ENCODE measurements at places on chromosomes 4 and X.

DNA sequence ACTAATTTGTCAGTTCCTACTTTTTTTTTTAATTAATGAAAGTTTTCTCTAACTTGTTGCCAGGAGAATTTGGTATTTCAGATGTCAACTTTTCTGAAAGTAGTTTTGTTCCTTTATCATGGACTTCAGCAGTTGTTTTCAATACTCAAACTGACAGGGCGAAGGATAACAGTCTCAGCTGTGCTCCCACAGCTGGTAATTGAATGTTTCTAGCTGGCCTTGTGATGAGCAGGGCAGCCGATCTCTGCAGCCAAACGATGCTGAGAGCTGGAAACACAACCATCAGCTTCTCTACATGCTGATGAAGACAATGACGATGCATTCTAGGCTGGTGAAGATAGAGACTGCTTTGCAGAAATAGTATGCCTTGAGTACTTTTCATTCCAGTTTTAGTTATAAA is 130.0 kb upstream of the MAP9 start:
- H3K36me3 ChIP-seq = no peaks in the 10 kb centered on the region
- H3K27ac ChIP-seq = no peak overlapping the region
- H3K27me3 ChIP-seq = no peaks in the 10 kb centered on the region
- H3K4me3 ChIP-seq = no peak overlapping the region
- DNase-seq = no peak
- no peaks in the 10 kb centered on the region for H3K4me1 ChIP-seq

- DNase-seq = no peak
- H3K4me3 ChIP-seq = no peak overlapping the region
- no peaks in the 10 kb centered on the region for H3K4me1 ChIP-seq
- no peak overlapping the region for H3K27ac ChIP-seq
- no peaks in the 10 kb centered on the region for H3K36me3 ChIP-seq
Measured at GRCh38 chrX:10050481-10050880, 83.3 kb downstream of the CLDN34 start.

DNA sequence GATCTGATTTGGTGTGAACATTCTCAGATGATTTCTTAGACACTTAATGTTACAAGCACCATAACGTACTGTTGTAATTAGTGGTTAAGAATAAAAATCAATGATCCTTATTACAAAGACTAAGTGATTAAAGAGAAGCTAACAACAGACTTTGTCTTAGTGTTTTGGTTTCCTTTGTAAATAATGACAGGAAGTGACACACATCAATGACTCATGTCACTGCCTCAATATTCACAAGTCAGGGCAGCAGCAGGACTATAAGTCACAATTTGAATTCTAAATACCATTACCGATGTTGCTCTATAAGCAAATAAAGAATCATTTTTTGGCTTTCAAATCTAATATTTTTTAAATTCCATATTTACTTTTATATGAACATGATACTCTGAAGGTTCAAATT is 115.8 kb upstream of the FAT4 start:
- H3K4me3 ChIP-seq = no peak overlapping the region
- no peaks in the 10 kb centered on the region for H3K36me3 ChIP-seq
- DNase-seq = no peak
- no peaks in the 10 kb centered on the region for H3K27me3 ChIP-seq

GRCh38 chrX:100440006-100440405 is 29.9 kb upstream of the PCDH19 start:
- DNase-seq = no peak
- H3K27me3 ChIP-seq = no peaks in the 10 kb centered on the region
- H3K4me3 ChIP-seq = no peak overlapping the region
- no peak overlapping the region for H3K27ac ChIP-seq
- peaks cover 16% of the 10 kb centered on the region for H3K4me1 ChIP-seq

- H3K36me3 ChIP-seq = no peaks in the 10 kb centered on the region
- no peaks in the 10 kb centered on the region for H3K27me3 ChIP-seq
- no peak overlapping the region for H3K4me3 ChIP-seq
- no peak for DNase-seq
Measured at GRCh38 chrX:115462406-115462805, 98.6 kb upstream of the PLS3 start.

DNA sequence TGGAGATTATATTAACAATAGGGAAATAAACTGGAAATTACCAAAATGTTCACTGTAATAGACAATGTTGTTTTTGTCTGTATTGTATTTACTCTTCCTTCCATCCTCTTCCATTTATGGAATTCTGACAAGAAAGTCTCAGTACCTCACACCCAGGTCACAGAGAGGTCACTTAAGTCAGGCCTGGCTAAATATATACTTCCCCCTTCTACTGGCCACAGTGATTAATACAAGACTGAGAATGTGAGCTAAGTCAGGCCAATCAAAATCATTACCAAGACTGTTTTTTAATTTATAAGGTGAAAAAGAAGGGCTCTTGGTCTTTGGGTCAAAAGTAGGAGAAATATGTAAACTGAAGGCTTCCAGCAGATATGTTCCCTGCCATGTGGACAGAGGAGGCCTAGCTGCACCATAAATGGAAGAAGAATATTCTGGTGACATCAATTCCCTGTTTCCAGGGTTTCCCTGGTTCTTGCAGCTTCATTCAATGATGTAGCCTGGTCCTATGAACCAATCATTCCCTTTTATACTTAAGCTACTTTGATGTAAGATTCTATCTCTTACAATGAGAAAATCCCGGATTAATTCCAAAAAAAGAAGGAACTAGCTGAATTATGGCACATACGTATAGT is 64.3 kb downstream of the LRBA start:
- no peak overlapping the region for H3K27ac ChIP-seq
- H3K4me3 ChIP-seq = no peak overlapping the region
- H3K27me3 ChIP-seq = no peaks in the 10 kb centered on the region
- DNase-seq = no peak
- peaks cover 7% of the 10 kb centered on the region for H3K4me1 ChIP-seq

- H3K4me1 ChIP-seq = peaks cover 11% of the 10 kb centered on the region
- no peak for DNase-seq
- H3K4me3 ChIP-seq = no peak overlapping the region
- H3K27me3 ChIP-seq = no peaks in the 10 kb centered on the region
Measured at GRCh38 chrX:40420899-40421729, 159.7 kb upstream of the ATP6AP2 start.

GRCh38 chrX:20995829-20996228 is 378.4 kb upstream of the CNKSR2 start:
- no peak overlapping the region for H3K27ac ChIP-seq
- no peak overlapping the region for H3K4me3 ChIP-seq
- H3K27me3 ChIP-seq = no peaks in the 10 kb centered on the region
- no peaks in the 10 kb centered on the region for H3K36me3 ChIP-seq
- DNase-seq = no peak

GRCh38 chr4:1975880-1976279 is 32.9 kb downstream of the NELFA start:
- no peak overlapping the region for H3K4me3 ChIP-seq
- H3K36me3 ChIP-seq = peaks cover 41% of the 10 kb centered on the region
- DNase-seq = no peak
- H3K27ac ChIP-seq = no peak overlapping the region
- H3K27me3 ChIP-seq = no peaks in the 10 kb centered on the region
- peaks cover 2% of the 10 kb centered on the region for H3K4me1 ChIP-seq

- no peaks in the 10 kb centered on the region for H3K36me3 ChIP-seq
- H3K27me3 ChIP-seq = no peaks in the 10 kb centered on the region
- no peak overlapping the region for H3K27ac ChIP-seq
Measured at GRCh38 chr4:16665942-16666551, 232.4 kb downstream of the LDB2 start.

GRCh38 chrX:19072372-19072771 is 49.9 kb downstream of the ADGRG2 start:
- no peak overlapping the region for H3K27ac ChIP-seq
- no peak for DNase-seq
- H3K36me3 ChIP-seq = no peaks in the 10 kb centered on the region
- no peaks in the 10 kb centered on the region for H3K27me3 ChIP-seq
- H3K4me3 ChIP-seq = no peak overlapping the region
- no peaks in the 10 kb centered on the region for H3K4me1 ChIP-seq

GRCh38 chrX:71053217-71053621 is 14.9 kb downstream of the SNX12 start:
- no peak for DNase-seq
- no peak overlapping the region for H3K27ac ChIP-seq
- no peak overlapping the region for H3K4me3 ChIP-seq
- no peaks in the 10 kb centered on the region for H3K27me3 ChIP-seq

DNA sequence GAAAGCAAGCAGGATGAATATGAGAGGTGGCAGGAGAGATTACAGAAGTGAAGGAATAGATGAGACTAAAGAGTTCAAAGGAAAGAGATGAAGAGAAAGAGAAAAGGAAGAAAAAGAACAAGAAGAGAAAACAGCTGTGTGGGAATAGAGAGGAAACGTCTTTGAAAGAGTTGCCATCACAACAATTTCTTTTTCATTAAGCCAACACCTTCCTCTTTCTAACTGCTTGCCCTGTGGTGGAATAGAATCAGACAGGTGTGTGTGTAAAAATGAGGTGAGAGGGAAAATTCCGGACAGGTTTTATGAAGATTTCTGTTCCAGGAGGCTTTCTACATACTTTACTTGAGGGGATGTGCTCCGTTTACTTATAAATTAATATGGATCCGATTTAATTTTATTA is 28.8 kb downstream of the DTHD1 start:
- no peaks in the 10 kb centered on the region for H3K36me3 ChIP-seq
- H3K4me3 ChIP-seq = no peak overlapping the region
- no peak overlapping the region for H3K27ac ChIP-seq
- DNase-seq = no peak
- H3K27me3 ChIP-seq = no peaks in the 10 kb centered on the region
- H3K4me1 ChIP-seq = no peaks in the 10 kb centered on the region

GRCh38 chr4:4639370-4639769 is 97.5 kb upstream of the STX18 start:
- H3K4me3 ChIP-seq = no peak overlapping the region
- H3K27ac ChIP-seq = no peak overlapping the region
- H3K27me3 ChIP-seq = no peaks in the 10 kb centered on the region
- peaks cover 22% of the 10 kb centered on the region for H3K4me1 ChIP-seq

GRCh38 chr4:98685225-98686042 is 27.0 kb upstream of the TSPAN5 start:
- no peak overlapping the region for H3K27ac ChIP-seq
- no peak overlapping the region for H3K4me3 ChIP-seq
- H3K36me3 ChIP-seq = no peaks in the 10 kb centered on the region
- H3K27me3 ChIP-seq = no peaks in the 10 kb centered on the region
- no peak for DNase-seq

- H3K27me3 ChIP-seq = no peaks in the 10 kb centered on the region
- DNase-seq = no peak
- no peak overlapping the region for H3K4me3 ChIP-seq
- no peaks in the 10 kb centered on the region for H3K36me3 ChIP-seq
- no peak overlapping the region for H3K27ac ChIP-seq
Measured at GRCh38 chrX:41137589-41137988, 52.3 kb downstream of the USP9X start.

GRCh38 chrX:9473708-9474107 is 8.8 kb downstream of the TBL1X start:
- H3K4me1 ChIP-seq = no peaks in the 10 kb centered on the region
- no peak overlapping the region for H3K4me3 ChIP-seq
- no peaks in the 10 kb centered on the region for H3K27me3 ChIP-seq
- DNase-seq = no peak
- H3K36me3 ChIP-seq = no peaks in the 10 kb centered on the region
- no peak overlapping the region for H3K27ac ChIP-seq

GRCh38 chr4:183876268-183876934 is 28.7 kb upstream of the STOX2 start:
- no peak for DNase-seq
- H3K27ac ChIP-seq = no peak overlapping the region
- no peak overlapping the region for H3K4me3 ChIP-seq
- no peaks in the 10 kb centered on the region for H3K27me3 ChIP-seq
- H3K4me1 ChIP-seq = no peaks in the 10 kb centered on the region

DNA sequence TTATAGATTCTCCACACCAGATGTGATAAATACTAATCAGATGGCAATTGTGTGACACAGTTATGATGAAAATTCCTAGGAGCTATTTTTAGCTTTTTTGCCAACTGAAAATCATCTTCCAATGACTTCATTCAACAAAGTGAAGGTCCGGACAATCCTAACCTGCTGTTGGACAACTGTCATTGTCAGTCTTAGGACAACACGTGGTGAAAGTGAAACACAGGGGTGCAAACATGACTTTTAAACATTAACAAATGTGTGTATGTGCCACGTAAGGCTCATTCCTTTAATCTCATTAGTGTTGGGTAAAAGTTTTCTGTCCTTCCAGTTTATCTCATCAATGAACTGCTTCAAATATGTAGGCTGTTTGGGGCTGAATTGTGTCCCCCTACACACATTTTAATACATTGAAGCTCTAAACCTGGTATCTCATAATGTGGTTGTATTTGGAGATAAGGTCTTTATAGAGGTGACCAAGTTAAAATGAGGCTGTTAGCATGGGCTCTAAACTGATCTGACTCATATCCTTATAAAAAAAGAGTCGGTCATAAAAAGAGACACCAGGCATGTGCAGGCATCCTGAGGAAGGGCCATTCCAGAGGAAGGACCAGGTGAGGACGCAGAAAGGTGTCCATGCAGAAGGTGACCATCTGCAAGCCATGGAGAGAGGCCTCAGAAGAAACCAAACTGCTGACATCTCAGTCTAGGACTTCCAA is 41.2 kb upstream of the SMAD1 start:
- H3K27me3 ChIP-seq = no peaks in the 10 kb centered on the region
- no peak overlapping the region for H3K27ac ChIP-seq
- H3K4me1 ChIP-seq = no peaks in the 10 kb centered on the region
- no peak for DNase-seq
- no peak overlapping the region for H3K4me3 ChIP-seq

DNA sequence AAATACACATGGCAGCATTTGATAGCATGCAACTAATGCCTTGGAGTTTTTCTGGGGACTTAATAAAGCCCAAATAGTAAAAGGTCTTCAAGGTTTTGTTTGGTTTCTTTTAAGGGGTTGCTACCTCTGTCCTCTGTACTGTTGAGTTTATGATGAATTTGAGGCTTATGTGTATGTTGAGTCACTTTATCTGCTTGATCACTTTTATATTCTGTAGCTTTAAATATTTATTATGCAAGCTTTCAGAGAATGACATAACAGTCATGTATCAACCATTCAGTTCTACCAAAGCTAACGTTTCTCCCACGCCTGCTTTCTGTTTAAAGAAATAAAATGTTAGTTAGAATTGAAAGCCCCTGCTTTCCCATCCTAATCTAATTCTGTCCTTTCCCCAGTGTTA is 122.2 kb downstream of the NHS start:
- peaks cover 14% of the 10 kb centered on the region for H3K4me1 ChIP-seq
- H3K27me3 ChIP-seq = no peaks in the 10 kb centered on the region
- H3K27ac ChIP-seq = no peak overlapping the region
- no peak overlapping the region for H3K4me3 ChIP-seq

Measured in HCT116 (cell line).